AG04450 (cell line): ENCODE measurements at places on chromosomes 4 and X. TPM values are rescaled to one million over a fixed set of nuclear protein-coding genes. Genes with fewer than 3 reads are reported as not detected.

The C4orf36 gene
- polyA plus RNA-seq: 1.2 and 1.3 TPM in 2 replicates

GRCh38 chrX:54166915-54167314 lies 16.1 kb downstream of the FAM120C start:
- no peak for DNase-seq

GRCh38 chr4:78331186-78331585 lies 220.4 kb upstream of the ANXA3 start:
- DNase-seq: no peak

The NPY1R gene
- not detected in 2 replicates for polyA plus RNA-seq

The LRIT3 gene
- polyA plus RNA-seq: not detected in 2 replicates

DNA sequence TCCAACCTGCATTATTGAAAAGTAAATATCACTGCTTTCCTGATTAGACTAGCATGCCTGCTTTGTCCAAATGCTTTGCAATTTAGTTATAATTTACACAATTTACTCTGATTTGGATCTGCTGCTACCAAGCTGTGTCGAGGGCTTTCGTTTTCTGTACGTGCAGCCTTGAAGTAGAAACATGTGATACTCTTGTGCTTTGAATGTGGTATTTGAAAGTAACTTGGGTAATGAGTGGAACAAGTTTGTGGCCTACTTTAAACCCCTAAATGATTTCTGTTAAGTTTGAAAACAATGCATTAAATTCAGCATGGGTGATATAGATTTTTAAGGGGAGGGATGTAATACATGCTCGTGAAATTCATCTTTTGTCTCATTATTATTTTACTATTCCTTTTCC lies 240.7 kb downstream of the IQCM start:
- DNase-seq: no peak

- DNase-seq: no peak
Measured at GRCh38 chr4:77615153-77615552, 9.5 kb downstream of the CXCL13 start.

The EDA2R gene
- 26.7 and 30.9 TPM in 2 replicates for polyA plus RNA-seq

The GIMD1 gene
- polyA plus RNA-seq: not detected in 2 replicates

DNA sequence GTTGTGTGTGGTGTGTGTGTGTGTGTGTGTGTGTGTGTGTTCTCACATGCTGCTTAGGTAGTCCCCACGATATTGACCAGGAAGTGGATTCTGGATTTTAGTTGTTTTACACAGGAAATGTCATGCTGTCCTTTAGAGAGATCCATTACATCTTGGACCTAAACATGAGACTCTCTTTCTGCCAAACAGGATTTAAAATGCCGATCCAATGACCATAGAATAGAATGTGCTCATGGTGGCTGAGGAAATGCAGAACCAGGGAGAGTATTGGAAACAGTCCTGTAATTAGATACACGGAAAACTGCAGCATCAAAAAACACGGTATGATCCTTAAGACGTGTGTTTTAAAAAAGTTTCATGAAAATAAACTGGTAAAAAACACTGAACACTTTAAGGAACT lies 347.8 kb upstream of the FRG1 start:
- DNase-seq: no peak

The UGT8 gene
- not detected in 2 replicates for polyA plus RNA-seq

GRCh38 chrX:41313419-41313818 lies 20.5 kb upstream of the DDX3X start:
- no peak for DNase-seq

DNA sequence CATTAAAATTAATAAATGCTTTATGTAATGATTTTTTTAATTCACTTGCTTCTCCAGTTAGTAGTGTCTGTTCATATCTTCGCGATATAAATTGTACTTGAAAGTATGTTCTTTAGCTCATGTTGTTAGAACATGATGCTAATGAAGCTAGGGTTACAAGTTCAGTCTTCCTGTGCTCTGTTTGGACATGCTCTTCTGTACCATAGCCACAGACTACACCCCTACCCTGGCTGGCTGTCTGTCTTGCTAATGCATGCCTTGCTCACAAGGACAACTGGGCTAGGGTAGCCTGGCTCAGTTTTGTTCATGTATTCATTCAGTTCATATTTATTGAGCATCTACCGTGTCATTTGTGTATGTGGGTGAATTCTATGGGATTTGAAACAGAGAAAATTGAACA lies 50.8 kb upstream of the MTMR1 start:
- DNase-seq: no peak

DNA sequence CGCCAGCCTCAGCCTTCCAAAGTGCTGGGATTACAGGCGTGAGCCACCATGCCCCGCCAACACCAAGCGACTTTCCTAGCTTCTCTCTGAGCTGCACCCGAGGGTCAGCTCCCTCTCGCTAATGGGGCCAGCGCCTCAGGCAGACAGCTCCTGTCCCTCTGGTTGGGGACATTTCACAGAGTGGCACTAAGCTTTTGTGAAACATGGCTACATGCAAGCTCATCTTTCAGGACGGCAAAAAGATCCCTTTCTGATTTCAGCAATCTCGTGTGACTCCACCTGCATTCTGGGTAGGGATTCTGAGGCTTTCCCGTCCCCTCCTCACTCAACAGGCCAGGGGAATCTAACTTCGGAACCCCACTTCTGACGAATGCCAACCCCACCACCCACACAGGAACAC lies 31.0 kb upstream of the C4orf50 start:
- no peak for DNase-seq

DNA sequence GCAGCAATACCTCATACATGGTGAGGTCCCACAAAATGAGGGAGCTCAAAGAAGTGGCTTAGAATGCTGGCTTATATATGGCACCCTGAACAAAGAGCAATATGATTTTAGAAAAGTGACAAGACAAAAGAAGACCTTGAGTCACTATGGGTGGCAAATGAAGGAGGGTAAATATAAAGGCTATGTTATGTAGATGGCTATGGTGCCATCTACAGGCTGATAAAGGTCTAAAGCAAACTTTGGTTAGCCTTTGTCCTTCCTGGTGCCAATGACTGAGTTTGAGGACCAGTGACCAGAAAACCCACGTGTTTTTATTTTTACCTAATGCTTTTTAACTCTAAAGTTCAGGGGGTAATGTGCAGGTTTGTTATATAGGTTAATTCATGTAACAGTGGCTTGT lies 151.8 kb downstream of the CCNG2 start:
- peak; percentile 1 for DNase-seq

- no peak for DNase-seq
Measured at GRCh38 chr4:155488691-155489090, 111.9 kb upstream of the MAP9 start.

DNA sequence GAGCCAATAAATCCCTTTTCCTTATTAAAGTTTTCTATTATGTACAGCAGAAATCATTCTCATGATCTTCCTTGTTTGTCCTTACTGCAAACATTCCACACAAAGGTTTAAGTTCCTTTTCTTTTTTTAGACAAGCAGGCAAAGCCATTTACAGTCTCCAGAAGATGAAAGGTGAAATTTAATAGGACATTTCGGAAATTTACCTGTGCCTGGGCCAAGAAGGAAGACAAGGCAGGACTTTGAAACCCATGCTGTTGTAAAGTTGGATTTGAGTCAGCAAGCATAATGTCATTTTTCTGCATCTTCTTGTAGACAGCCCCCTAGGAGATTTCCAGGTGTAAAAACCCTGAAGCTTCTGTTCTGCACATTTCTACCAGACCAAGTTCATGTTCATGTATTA lies 188.1 kb downstream of the PAPSS1 start:
- DNase-seq: no peak

The NALF2 gene
- polyA plus RNA-seq: not detected in 2 replicates

DNA sequence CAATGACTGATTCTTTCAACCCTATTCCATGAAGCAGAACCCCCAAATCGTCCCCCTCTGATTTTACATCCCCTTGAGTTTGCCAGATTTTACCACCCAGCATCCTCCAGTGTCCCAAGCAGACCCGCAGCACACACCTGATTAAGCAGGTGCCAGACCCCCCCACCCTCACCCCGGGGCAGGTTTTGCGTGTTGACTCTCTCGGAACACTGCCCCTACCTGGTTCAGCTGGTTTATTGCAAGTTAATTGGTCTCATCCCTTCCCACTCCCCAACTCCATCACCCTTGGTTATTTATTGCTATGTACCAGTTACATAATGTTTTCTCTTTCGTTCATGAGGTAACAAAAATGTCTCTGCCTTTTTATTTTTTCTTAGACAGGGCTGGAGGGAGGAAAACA lies 258.4 kb downstream of the BCOR start:
- DNase-seq: no peak

The TRPC3 gene
- 2.1 and 2.3 TPM in 2 replicates for polyA plus RNA-seq

GRCh38 chrX:127621780-127622179 lies 430.4 kb downstream of the ACTRT1 start:
- DNase-seq: no peak

GRCh38 chrX:153870791-153871360 lies 15.1 kb downstream of the L1CAM start:
- no peak for DNase-seq

DNA sequence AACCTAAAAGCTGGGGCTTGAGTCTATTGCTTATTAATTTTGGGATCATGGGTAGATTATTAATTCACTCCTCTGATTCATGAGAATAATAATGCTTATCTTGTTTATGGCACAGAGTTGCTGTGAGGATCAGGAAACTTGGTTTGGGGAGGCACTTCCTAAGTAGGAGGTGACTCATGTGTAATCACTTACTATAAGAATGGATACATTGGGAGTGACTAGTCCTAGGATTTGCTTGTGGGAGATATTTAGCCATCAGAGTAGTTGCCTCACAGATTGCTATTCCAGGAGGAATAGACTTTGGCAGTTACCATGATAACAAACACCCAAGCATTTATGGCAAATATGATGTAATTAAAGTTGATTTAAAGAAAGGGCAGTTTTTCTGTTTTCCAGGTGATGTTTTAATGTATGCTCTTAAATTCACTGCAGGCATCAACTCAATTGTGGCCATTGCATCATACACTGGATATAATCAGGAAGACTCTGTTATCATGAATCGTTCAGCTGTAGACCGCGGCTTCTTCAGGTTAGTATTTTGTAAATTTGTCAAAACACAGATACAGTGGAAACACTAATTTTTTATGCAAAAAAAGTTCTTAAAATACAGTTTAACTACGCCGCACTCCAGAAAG lies 41.9 kb downstream of the POLR2B start:
- DNase-seq: peak; percentile 49

DNA sequence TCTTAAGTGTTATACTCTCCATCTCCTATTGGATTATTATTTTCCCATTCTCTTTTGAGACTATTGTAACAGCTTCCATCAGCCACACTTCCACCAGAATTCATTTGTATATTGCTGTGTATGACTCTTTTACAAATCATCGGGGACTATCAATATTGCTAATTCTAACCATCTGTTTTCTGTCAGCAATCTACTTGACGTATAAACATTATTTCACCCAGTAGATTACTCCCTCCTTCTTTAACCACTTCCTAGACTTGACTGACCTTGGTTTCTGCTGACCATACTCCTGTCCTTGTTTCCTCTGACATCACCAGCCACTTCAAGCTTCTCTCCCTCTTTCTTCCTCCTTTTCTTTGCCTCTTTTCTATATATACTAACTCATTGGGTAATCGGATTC lies 402.9 kb downstream of the PCDH18 start:
- DNase-seq: peak; percentile 18

DNA sequence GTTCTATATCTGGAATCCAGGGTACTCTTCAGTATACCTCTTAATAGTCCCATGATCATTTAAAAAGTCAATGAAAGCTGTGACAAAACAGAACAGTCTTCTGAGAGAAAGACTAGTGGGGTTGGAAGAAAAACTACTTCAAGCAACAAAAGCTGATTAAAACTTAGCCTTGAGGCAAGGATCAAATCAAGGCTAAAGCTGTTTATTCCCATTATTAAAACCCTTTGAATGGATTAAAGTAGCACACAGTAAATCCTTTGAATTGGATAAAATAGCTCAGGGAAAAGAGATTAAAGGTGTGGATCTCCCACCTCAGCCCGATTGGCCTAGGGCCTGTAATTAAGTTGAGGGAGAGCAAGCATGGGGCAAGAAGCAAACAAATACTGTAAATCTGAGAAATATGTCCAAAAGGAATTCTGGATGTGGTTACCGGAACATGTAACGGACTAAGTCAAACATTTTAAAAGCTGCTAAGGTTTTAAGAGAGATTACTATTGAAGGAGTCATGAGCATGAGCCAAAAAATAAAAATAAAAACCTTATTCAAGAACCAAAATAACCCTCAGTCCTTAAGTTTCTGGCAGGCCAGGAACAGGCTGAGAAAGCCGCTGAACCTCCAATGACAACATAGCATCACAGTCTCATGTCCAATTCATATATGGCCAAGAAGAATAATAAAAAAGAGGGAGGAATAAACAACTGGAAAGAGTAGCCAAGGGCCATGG lies 257.3 kb upstream of the NEIL3 start:
- DNase-seq: no peak

DNA sequence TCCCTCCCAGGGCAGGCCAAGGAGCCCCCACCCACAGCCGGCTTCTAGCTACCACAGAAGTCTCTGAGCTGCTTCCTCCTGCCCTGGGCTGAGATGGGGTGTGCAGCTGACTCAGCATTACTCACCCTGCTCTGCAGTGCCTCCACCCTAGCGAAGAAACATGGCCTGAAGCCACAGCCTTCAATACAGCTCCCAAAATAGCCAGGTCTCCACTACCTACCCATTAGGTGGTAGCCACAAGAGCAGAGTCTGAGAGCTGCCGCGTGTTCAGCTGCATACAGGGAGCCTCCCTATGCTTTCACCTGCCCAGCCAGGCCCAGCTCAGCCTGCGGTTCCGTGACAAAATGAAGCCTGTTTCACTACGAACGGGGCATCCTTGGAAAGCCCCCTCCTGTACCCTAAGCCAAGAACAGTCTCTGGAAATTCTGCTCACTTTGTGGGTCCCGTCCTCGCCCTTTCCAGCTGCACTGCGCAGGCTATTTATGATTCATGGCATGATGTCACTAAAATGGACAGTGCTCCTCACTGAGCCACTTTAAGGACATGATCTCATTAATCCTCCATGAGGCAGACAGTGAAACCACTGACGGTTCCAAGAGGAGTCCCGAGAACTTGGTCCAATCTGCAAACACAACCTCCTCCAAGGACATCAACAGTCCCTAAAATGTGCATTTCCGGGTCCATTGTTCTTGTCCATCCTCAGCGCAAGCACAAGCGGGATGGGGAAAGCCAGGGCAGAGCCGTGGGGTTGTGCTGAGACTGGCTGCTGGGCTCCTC lies 20.2 kb downstream of the WDR1 start:
- DNase-seq: peak; percentile 80

The EVC gene
- polyA plus RNA-seq: 11.5 and 15.8 TPM in 2 replicates

GRCh38 chrX:11437642-11438379 lies 144.6 kb downstream of the AMELX start:
- no peak for DNase-seq

The SERPINA7 gene
- not detected in 2 replicates for polyA plus RNA-seq
